Neural progenitor cell (in vitro differentiated cells): ENCODE measurements at places on chromosomes 6 and 20.

DNA sequence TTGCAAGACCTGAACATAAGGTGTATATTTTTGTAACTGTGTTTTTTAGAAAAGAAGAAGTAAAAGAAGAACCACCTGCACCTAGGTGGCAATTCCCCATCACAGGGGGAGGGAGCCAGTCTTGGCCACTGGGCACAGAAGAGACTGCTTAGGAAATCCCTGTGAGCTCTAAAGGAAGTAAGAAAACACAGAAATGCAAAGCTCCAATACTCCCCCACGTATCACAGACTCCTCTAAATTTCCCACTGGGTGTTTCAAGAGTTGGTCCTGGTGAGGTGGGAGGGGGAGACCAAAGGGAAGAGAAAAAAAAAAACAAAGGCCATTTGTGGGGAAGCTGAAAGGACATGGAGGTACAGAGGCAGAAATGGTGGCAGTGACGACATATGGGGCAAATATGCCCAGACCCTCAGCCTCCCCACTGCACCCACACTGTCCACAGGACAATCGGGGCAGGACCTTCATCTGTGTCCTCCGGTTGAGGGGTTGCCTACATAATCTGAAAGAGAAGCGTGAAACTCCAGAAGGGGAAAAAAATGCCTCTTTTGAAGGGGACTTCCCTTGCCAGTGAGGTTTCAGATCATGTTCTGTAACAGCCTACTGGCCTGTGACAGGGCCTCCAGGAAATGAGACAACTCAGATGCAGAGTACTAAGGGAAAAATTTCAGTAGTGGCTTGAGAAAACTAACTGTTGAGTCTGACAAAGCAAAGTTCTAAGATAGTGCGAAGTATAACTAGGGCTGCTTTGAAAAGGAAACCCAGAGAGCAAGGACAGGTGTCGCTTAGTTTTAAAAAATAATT lies 226.2 kb upstream of the MARCKS start:
- DNase-seq: no peak

- no peak for DNase-seq
These were observed 347.7 kb downstream of the BCKDHB start for GRCh38 chr6:80454197-80454596.

DNA sequence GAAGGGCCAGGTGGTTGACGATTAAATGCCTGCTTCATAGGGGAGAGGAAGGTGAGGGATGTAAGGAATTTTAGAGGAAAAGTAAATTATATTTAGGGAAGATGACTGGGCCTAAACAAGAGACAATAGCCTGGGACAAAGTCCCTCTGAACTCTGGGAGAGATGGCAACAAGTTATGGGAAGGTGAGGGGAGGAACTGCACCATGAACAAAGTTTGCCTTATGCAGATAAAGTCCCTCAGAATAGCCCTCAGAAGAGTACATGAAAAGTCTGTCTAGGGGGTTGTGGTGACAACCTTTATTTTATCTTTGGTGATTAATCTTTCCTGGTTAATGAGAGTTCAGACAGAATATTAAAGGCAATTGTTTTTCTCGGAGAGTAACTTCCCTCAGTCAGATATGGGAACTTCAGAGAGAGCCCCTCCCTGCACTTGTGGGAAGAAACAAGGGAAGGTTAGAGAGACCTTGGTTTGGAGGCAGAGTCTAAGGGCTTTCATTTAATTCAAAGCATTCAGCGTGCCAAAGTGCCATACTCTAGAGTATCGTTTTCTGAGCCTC lies 27.1 kb upstream of the FAM217A start:
- no peak for DNase-seq

- no peak for DNase-seq
These were observed 10.7 kb downstream of the TRAM2 start for GRCh38 chr6:52566201-52566600.

GRCh38 chr20:24297993-24298392 lies 171.4 kb upstream of the SYNDIG1 start:
- peak; percentile 9 for DNase-seq

GRCh38 chr6:147207837-147208754 lies 3.9 kb downstream of the STXBP5 start:
- no peak for DNase-seq

DNA sequence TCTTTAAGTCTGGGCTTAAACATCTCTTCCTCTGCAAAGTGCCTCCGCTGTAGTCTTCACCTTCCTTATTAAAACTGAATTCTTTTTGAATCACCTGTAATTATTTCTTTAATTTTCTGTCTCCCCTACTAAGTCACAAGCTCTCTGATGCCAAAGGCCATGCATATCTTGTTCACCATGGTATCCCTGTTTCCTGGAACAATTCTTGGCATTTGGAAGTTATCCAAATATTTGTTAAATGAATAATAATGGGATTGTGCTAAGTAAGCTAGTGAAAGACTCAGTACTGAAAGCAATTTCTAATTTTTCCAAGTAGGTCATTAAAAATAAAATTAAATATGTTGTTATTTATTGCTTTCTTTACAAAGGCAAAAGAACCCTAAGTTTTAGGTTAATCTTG lies 12.2 kb downstream of the SNAP91 start:
- DNase-seq: no peak

DNA sequence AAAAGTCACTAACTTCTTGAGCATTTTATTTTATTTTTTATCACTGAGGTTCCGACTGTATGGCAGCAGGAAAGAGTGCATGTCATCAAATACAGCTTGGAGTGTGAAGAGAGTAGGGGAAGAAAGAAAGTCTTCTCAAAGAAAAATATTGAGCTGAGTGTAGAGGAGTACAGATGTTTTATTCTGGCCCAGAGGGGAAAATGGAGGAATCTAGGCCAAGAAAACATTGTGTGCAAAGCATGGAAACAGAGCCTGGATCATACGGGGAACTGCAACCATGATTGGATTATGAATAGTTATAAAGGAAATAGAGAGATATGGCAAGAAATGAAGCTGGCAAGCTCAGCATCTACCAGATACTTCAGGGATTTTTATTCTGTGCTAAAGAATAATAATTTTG lies 104.2 kb upstream of the SCGN start:
- no peak for DNase-seq

DNA sequence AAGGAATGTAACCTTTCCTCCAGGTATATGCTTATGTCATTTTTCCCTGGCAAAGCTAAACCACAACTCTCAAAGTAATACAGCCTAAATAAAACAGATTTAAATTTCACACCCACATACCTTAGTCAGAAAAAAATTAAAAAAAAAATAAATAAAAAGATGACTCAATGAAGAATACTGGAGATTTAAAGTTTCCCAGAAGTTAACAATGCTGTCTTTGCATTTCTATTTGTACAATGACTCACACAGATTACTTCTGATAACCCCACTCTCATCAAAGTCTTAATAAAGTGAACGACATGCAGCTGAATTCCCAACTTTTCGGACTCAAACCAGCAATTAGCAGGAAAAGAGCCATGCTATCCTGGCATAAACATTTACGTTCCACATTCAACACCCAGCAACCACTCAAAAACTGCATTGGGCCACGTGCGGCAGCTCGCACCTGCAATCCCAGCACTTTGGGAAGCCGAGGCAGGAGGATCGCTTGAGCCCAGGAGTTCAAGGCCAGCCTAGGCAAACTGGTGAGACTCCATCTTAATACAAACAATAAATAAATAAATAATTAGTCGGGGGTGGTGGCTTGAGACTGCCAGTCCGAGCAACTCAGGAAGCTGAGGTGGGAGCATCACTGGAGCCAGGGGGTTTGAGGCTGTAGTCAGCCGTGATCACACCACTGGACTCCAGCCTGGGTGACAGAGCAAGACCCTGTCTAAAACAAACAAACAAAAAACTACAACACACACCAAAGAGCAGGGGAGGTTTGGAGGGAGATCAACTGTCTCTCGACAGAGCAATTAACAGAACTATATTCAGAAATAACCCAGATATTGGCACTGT lies 130.5 kb downstream of the WDR27 start:
- DNase-seq: no peak

GRCh38 chr6:45398075-45398813 lies 20.5 kb upstream of the SUPT3H start:
- DNase-seq: no peak

- peak; percentile 58 for DNase-seq
These were observed 64.3 kb downstream of the TTI1 start for GRCh38 chr20:37968841-37969401.

DNA sequence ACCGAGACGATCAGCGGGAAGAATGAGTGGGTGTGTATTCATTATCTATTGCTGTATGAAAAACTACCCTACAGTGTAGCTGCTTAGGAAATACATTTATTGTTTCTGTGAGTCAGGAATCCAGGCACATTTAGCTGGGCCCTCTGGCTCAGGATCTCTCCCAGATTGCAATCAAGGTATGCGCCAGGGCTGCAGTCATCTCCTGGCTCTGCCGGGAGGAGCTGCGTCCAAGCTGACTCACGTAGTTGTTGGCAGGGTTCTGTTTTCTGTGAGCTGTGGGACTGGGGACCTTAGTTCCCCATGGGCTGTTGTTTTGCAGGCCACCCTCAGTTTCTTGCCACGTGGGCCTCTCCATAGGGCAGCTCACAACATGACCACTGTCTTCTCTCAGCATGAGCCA lies 68.2 kb upstream of the FUCA2 start:
- no peak for DNase-seq

DNA sequence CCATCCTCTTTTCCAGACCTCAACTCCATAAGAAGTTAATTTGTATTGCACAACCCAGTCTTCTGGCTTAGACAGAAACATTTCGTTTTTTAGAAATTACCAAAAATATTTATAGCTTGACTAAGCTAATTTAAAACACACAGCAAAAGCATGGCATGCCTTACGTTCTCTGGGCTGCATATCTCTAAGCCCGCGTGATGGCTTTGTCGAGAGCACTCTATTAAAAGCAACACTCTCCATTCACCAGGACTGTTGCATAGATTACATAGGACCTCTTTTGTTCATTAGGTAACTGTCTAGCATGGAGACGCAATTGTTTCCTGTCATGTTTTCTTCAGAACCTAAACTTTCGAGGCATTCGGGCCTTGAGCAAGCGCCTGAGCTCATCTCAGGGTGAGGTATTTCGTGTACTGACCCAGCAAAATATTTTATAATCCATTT lies 104.5 kb downstream of the IBTK start:
- DNase-seq: no peak

GRCh38 chr20:22807045-22807444 lies 222.7 kb upstream of the FOXA2 start:
- no peak for DNase-seq
